ENCODE measurements at places on chromosomes 5 and 9.

- DNase-seq = no peak
These were observed 3.5 kb upstream of the KCNN2 start for GRCh38 chr5:114358329-114358728.

GRCh38 chr9:79637177-79637925, 65.6 kb downstream of the TLE4 start:
- no peak for DNase-seq

DNA sequence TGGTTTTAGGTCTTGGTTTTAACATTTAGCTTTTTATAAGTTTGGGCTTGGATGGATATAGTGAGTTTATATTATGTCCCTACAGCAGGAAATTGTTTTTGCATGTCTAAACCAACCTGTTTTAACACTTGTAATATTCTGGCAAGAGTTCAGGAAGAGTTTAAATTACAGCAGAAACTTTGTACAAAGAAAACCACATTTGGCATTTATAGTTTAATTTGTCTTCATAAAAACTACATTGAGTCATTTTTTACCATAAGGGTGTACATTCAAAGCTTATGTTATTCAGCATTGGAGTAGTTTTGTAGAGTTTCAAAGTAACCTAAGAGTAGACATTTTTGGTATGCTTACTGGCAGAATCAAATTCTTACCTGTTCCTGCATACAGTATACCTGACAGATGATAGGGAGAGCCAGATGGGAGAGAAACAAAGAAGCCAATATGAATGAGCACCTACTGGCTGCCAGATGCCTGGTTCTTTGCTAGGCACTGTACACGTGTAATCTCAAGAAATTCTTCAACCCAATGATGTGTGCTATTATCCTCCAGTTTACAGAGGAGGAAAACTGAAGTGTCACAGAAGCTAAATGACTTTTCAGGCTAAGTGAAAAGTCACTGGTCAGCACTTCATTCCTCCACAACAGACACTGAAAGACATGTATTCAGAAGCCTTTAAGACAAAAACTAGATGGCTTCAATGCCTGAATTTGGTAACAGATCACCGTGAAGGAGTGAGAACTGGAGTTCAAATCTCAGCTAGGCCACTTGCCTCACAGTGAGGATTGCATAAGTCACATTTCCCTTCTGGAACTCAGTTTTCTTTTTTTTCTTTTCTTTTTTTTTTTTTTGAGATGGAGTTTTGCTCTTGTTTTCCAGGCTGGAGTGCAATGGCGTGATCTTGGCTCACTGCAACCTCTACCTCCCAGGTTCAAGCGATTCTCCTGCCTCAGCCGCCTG, 25.9 kb upstream of the ECM2 start:
- no peak for DNase-seq

GRCh38 chr9:109794361-109795012, 14.5 kb downstream of the PALM2AKAP2 start:
- no peak for DNase-seq

DNA sequence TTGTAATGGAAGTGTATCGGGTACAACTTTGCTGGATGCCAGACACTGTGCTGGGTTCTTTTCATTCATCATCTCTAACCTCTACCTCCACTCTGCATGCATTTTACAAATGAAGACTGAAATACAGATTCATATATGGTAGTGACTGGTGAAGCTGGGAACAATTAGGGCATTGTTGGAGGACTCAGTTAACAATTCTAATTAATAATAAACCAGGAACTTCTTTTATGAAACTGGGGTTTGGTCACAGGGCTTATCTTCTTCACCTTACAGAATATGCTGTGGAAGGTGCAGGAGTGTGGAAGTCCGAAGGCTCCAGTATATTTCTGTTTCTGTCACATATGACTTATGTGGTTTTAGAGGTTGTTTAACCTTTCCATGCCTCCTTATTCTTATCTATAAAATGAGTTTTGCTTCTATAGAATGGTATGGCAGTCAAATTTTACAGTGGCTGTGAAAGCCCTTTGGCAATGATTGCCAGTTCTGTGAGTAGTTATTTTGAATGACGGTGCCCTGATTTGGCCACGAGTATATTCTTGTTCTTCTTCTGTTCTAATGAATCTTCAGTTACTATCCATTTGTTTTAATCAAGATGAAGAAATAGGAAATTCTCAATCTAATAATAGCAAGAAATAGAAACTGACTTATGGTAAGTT, 284.7 kb downstream of the GABRB2 start:
- DNase-seq = no peak

DNA sequence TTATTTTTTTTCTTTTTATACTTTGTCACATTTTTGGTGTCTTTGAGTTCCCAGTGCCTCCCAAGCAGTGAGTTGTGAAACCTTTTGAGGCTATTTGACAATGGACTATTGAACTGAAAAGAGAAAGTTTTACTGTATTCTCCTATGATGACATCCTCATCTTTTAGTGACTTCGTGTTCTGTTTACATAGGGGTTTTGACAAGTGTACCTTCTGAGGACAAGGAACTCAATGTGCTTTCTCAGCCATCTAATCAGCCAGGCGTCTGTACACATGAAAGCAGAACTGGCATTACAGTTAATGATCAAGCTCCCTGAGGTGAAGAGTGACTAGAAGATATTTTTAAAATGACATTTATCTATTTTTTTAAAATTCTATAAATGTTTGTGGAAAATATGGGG, 175.5 kb downstream of the ANXA1 start:
- DNase-seq = no peak

GRCh38 chr5:25009063-25009462, 364.3 kb upstream of the CDH10 start:
- no peak for DNase-seq

- no peak for DNase-seq
These were observed 51.1 kb downstream of the CCNH start for GRCh38 chr5:87361536-87362213.

GRCh38 chr9:117734082-117734481, 29.9 kb downstream of the TLR4 start:
- no peak for DNase-seq

Data from activated naive CD8-positive, alpha-beta T cell treated with anti-CD3 and anti-CD28 coated beads for 36 hours (primary cell).